ENCODE measurements at places on chromosomes 6 and 20.

DNA sequence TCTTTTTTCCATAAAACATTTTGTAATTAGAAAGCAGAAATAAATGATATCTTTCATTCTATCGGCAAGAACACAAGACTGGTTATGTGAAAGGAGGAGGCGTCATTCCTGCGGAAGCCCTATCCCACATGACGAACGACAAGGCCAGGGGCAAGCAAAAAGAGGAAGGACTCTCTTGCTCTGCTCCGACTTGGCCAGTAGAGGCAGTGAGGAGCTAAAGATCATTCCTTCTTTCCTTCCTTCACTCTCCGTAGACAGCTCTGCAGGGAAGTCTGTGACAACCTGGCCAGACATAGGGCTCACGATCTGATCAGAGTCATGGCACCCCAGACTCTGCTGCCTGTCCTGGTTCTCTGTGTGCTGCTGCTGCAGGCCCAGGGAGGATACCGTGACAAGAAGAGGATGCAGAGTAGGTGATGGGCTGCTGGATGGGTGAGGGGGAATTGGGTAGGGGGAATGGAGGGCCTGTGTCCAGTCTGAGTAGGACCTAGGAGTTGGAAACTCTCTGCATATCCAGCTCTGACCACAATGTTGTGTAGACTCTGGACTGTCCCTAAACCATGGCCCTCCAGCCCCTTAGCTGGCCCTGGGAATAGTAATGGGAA lies at the start of gene WFDC10A:
Gene WFDC10A (plus strand): TSS at position 244 of the 605 bp plus-strand sequence. CDS start 75 bp downstream, at position 319.
- DNase-seq: no peak

GRCh38 chr6:75467284-75467683 lies 26.3 kb downstream of the FILIP1 start:
- no peak for DNase-seq

DNA sequence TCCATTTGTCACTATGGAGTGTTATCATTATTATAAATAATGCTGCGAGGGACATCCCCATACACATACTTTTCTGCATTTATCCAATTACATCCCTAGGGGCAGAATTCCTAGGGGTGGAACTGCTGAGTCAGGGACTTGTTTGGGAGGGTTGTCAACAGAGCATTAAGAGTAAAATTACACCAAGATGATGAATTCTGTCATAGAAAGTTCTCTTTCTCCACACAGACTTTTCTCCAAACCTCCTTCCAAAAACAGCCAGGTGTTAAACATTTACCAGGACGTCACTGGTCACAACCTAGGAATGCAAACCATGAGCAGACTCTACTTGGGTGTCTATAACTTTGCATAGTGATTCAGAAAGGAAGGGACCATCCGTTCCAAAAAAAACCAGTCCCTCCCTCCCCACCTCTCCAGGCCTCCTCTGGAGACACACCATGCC lies 95.5 kb downstream of the PRND start:
- DNase-seq: no peak

- no peak for DNase-seq
Measured at GRCh38 chr20:49751397-49751736, 37.7 kb upstream of the B4GALT5 start.

GRCh38 chr20:62892348-62893304 lies 31.0 kb upstream of the TCFL5 start:
- DNase-seq: no peak

Measured in effector memory CD8-positive, alpha-beta T cell (primary cell).